HFFc6 (cell line): ENCODE measurements at places on chromosomes 3 and 15. TPM values are rescaled to one million over a fixed set of nuclear protein-coding genes. Genes with fewer than 3 reads are reported as not detected.

ZPLD1 gene
- total RNA-seq = 0.07 to 0.26 TPM (median 0.11 TPM) in 3 replicates

APEH gene
- total RNA-seq = 100 to 126 TPM (median 119 TPM) in 3 replicates

TNFAIP8L3 gene
- total RNA-seq = 0.17 and 0.37 TPM in 2 replicates

CLRN1 gene
- not detected in 3 replicates for total RNA-seq
